Liver (tissue), 10 donors: ENCODE measurements at places on chromosomes 1 and 21.

DNA sequence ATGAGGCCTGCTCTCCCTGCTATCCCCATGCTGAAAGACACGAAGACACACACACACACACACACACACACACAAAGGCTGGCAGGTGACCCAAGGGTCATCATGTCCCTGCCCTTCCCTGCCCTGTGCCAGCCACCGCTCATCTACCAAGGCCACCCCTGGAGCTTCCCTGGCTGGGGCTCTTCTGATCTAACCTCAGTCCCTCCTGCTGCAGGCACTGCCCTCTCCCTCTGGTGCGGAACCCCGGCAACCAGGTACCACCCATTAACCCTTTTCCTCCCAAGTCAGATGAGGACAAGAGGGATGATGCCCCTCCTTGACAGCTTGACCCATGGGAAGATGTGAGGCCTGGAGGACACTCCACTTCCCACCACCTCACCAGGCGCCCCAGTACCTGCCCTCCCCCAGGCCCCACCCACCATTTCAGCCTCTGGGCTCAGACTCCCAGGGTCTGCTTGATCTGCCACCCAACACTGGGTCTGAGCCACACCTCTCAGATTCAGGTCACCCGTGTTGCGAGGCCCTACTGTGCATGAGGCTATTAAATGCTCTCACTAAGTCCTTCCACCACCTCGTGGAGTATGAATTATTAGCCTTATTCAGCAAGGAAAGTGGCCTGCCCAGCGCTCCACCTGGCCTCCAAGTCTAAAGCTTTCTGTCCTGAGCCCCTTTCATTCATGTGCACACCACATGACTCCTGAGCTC lies 2.5 kb downstream of the SDC3 start:
- no peak for DNase-seq

GRCh38 chr1:183096894-183097293 lies 73.7 kb downstream of the LAMC1 start:
- no peak for DNase-seq

- no peak for DNase-seq
Observed at GRCh38 chr1:47944561-47944960, 52.6 kb downstream of the TRABD2B start.

- no peak for DNase-seq
Observed at GRCh38 chr21:35482933-35483662, 434.0 kb upstream of the RUNX1 start.

DNA sequence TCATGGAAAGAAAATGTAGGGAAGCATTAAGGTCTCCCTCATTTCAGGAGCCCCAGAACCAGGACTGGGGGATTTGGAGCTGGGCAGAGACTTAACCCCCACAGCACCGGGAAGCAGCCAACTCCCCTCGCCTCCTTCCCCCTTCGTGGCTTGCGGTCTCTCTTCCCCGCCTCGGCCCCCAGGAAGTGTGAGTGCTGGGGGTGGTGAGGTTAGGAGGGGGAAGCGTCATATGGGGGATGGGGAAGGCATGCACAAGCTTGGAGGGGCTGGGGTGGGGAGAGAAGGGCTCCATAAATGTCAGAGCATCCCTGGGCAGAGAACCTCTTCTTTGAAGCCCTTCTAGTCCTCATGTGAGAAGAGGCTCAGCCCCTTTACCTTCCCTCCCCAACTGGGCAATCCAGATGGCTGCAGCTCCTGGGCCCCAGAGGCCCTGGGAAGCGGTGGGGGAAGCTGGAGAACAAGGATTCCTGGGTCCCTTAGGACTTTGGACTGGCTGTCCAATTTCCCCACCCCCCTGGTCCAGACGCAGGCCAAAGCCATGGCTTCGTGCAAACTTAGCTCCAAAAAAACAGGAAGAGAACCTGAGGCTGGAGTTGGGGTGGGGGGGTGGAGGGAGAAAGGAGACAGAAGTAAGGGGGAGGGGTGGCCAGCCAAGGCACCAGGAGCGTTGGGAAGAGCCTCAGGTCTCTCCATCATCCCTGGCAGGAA lies 7.8 kb downstream of the ZBTB7B start:
- DNase-seq: no peak
